ELR (cell line): ENCODE measurements at places on chromosomes 12 and 14.

GRCh38 chr14:94646066-94646465 lies 33.9 kb downstream of the SERPINA3 start:
- DNase-seq: no peak

GRCh38 chr14:49953196-49953595 lies 60.3 kb downstream of the ARF6 start:
- DNase-seq: no peak

DNA sequence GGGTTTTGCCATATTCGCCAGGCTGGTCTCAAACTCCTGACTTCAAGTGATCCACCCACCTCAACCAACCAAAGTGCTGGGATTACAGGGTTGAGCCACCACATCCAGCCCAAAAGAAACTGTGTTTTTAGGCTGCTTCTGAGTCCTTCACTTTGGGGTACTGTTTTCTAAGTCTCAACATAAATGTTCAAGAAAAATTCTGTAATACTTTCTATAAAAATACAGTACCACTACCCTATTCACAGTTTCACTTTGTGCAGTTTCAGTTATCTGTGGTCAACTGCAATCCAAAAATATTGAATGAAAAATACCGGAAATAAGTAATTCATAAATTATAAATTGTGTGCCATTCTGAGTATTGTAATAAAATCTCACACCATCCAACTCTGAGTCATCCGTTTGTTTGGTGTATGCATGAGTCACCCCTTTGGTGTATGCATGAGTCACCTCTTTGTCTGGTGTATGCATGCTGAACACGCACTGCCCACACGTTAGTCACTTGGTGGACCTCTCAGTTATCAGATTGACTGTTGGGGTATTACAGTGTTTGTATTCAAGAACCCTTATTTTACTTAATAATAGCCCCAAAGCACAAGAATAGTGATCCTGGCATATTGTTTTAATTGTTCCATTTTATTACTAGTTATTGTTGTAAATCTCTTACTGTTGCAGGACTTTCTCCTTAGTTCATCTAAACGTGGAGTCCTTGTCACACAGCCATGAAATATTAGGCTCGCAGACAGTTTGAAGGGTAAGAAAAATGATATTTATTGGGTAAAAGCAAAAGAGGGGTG lies 190.2 kb downstream of the FSCB start:
- DNase-seq: peak; percentile 85

- DNase-seq: no peak
Observed at GRCh38 chr14:40487824-40488223, 1055.6 kb upstream of the FBXO33 start.

DNA sequence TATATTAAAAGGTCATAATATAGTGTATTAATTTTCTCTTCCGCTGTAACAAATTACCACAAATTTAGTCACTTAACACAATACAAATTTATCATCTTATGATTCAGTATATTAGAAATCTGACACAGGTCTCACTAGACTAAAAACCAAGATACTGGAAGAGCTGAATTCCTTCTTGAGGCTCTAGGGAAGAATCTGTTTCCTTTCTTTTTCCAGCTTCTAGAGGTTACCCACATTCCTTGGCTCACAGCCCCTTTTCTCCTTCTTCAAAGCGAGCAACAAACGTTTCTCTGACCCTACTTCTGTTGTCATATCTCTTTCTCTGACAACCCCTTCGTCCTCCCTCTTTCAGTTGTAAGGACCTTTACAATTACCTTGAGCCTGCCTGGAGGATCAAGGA lies 43.4 kb upstream of the AMN1 start:
- DNase-seq: no peak

GRCh38 chr12:97977870-97978405 lies 515.3 kb downstream of the RMST start:
- DNase-seq: no peak

DNA sequence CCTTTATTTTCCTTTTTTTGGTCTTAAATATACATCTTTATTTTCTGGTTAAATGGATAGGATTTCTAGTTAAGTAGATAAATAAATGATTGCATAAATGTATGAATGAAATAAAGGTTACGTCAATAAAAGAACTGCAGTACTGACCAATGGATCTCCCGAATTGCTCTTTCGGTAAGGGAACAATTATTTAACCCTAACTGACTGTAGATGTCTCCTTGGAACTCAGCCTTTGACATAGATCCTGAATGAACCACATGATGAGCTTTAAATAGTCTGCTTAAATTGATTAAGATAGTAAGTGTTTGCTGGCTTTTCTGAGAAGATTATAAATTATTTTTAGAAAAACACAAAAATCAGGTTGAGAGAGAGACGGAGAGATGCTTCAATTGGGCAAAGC lies 391.0 kb upstream of the SYT1 start:
- no peak for DNase-seq

GRCh38 chr12:19826980-19827550 lies 387.8 kb downstream of the AEBP2 start:
- DNase-seq: no peak

- no peak for DNase-seq
Observed at GRCh38 chr12:28896421-28896820, 252.7 kb upstream of the FAR2 start.

- DNase-seq: no peak
Observed at GRCh38 chr14:100091386-100091785, 26.2 kb downstream of the EVL start.

DNA sequence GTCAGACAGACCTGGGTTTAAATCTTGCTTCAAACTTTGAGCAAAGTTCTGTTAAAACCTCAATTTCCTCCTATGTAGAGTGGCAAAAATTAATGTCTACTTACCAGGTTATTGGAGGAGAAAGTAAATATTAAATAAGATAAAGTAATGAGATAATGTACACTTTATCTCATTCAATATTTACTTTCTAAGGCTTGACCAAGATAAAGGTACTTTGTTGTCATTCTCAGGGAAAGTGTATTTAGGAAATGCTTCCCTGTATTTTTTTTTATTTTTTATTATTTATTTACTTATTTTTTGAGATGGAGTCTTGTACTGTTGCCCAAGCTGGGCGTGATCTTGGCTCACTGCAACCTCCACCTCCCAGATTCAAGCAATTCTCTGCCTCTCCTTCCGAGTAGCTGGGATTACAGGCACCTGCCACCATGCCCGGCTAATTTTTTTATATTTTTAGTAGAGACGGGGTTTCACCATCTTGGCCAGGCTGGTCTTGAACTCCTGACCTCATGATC lies 4.7 kb downstream of the FAM161B start:
- DNase-seq: no peak

- peak; percentile 53 for DNase-seq
Observed at GRCh38 chr12:54622463-54623183, 12.1 kb downstream of the LACRT start.

DNA sequence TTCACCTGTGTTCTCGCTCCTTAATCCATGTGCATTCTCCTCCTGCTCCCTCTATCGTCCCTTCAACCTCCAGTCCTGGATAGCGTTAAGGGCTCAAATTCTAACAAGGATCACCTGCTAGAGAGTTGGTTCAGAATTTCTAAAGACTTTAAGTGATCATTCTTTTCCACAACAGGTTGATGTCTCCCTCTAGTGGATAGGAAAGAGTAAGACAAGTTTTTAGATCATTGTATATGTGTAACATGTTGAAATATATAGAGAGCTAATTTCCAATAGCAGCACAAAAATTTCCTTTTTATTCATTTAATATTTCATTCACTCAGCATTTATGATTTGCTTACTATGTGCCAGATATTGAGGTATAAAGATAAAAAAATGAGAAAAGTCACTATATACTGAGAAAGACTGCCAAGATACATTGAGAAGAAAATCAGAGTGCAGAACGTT lies 9.3 kb upstream of the ESR2 start:
- peak; percentile 79 for DNase-seq

GRCh38 chr12:76813265-76813664 lies 49.4 kb downstream of the ZDHHC17 start:
- DNase-seq: no peak

DNA sequence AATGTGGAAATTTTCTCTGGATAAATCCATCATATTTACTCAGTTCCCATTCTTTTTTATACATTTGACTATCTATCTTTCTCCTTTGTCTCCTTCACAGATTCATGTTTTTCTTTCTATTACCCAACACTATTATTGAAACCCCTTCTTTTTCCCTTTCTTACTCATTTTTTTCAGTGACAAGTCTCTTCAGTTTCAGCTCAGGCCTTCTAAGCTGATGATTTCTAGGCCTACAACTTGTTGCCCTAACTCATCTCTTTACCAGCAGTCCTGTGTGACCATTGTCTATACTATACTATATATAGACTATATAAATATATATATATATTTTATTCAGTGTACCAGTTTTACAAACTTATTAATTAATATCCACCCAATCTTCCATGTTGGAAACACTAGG lies 31.8 kb downstream of the SLC16A7 start:
- DNase-seq: no peak

GRCh38 chr12:110282956-110283817 lies 2.1 kb downstream of the ATP2A2 start:
- no peak for DNase-seq

- no peak for DNase-seq
Observed at GRCh38 chr12:33942172-33942571, 80.1 kb upstream of the ALG10 start.

DNA sequence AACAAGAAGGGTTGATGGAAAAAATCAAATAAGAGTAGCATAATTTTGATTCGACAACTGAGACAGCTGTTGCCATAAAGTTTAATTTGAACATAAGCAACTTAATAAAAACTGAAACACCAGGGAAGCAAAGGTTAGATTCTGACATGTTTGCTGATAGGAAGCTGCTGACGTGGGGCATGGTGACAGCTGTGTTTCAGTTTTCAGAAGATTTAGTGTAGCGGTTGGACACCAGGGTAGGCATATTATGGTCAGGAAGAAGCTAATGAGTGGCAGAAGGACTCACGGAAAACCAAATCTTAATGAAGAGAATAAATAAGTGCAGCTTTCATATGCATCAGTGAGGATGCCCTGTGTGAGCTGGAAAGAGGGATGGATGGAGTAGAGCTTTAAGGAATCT lies 336.7 kb upstream of the RPL10L start:
- no peak for DNase-seq

- DNase-seq: peak; percentile 12
Observed at GRCh38 chr12:110796952-110797351, 49.8 kb upstream of the CCDC63 start.

GRCh38 chr14:70600382-70601157 lies at the start of gene MED6:
TSS of gene MED6 (minus strand) at chr14:70600655. CDS start at chr14:70600637, 18 bp downstream.
- peak; percentile 93 for DNase-seq

GRCh38 chr12:77065361-77066204 lies at the start of gene E2F7:
TSS of gene E2F7 (minus strand) at chr12:77065569. CDS start at chr12:77064635, 934 bp downstream.
- DNase-seq: peak; percentile 94
